ENCODE measurements at places on chromosomes 2 and 18.

DNA sequence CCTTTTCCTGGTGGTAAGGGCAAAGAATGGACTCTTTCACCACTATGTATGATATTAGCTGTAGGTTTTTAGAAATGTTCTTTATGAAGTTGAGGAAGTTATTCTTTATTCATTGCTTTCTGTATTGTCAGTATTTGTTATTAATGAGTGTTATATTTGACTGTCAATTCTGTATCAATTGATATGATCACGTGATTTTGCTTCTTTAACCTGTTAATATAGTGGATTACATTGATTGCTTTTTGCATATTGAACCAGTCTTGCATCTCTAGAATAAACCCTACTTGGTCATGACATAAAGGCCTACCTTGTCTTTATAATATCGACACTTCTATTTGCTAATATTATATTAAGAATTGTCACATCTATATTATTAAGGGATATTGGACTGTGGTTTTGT, 18.3 kb upstream of the ST6GAL2 start:
- no peak for DNase-seq

GRCh38 chr18:73923866-73924265, 223.8 kb downstream of the FBXO15 start:
- no peak for DNase-seq

DNA sequence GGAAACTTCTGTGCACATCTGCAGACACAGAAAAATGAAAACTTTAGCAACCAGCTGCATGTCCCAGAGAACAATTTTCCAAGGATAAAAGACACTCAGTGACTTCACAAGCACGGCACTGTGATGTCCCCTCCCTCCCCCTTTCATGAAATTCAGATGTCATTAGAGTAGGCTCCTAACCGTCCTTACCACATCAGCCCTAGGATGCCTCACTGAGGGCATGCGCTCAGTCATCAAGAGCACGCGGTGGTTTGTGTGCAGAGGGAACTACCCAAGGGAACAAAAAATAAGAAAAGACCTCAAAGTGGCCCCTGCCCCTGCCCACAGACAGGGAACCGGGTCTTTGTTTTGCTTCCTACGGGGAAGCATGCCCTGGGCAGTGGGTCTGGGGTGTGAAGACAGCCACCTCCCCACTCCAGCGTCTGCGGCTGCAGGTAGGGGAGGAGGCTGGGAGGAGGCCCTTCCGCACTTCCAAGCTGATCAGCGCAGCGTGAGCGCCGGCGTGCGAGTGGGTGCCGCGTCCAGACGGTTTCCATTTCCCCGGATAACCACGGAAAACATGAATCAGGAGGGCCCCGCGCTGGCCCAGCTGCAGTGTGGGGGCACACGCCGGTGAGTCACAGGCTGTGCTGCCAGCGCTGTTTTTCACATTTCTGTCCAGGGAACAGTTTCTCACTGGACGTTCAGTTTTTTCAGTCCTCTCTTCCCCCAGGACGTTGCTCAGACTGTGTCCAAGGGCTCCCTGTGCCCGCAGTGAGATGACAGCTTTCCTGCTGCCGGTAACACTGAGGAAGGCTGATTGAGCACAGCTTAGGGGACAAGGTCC, 70.6 kb downstream of the COPS8 start:
- peak; percentile 61 for DNase-seq

DNA sequence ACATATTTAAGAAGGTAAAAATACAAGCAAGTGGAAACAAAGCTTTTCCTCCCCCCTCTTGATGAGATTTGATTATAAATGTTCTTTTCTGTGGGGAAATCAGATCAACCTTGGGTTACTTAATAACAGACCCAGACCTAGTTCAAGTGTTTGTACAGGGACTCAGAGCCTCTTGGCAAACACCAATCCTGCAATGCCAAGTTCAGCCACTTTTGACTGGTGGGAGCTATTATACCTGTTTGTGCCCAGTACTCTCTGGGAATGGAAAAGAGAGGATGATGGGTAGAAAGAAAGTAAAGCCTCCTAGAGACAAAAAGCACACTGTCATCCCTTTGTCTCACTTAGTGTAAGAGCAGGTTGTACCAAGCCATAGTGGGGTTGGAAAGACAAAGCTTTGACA, 63.8 kb upstream of the EPHA4 start:
- DNase-seq, result no peak

DNA sequence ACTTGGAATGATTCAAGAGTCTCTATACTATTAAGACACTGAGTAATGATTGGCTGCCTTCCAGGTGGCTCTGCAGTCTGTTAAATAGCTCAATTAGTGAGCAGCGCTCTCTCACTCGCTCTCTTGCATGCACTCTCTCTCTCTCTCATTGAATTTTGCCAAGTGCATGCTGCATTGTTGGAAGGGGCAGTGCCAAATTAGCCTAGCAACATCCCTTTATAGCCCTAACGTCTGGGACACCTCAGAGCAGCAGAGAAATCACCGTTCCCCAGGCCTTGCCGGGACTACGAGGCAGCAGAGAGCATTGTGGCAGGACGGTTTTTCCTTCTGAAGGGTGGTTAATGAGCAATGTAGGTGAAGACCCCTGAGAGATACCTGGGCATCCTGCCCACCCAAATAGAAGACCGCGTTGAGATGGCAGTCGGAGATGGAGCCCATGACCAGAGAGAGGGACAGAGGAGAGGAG, 447.6 kb upstream of the POU3F3 start:
- no peak for DNase-seq

- no peak for DNase-seq
Measured at GRCh38 chr18:32303400-32303799, 113.6 kb downstream of the MEP1B start.

- DNase-seq, result no peak
Measured at GRCh38 chr2:55155764-55156281, 76.3 kb downstream of the CLHC1 start.

DNA sequence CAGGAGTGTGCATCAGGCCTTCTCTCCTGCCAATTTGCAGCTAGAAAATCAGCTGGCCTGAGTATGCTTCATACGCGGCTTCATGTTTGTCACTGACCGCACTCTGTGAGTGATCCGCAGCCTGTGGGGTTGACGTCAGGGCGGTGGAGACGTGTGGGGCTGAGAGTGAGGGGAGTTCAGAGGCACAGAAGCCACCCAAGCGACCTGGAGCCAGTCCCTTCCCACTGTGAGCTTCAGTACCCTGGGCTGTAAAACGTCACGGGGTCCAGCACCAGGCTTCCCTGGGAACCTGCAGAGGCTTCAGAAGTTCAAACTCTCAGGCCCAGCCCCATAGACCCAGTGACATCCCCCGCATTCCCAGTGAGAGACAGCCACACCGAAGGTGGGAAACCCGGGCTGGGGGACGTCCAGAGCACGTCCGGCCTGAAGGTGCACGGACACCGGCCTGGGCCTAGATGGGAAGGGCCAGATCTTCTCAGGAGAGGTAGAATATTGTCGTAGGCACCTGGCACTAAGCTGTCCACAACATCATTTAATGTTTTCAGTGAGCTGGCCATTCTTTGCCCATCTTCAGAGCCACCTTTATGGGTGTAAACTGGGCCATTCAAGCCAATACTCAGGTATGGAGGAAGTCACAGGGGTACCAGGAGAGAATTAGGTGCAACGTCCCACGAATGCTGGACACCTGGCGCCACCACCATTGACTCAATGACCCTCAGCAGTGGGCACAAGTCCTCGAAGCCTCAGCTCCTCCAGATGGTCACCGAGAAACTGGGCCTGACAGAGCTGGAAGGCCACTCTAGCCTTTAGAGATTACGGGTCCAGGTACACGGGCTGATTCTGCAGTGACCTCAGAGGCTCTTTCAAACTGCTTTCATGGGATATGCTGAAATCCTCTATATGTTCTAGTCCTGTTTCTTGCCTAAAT, 235.6 kb upstream of the MYT1L start:
- DNase-seq, result no peak

DNA sequence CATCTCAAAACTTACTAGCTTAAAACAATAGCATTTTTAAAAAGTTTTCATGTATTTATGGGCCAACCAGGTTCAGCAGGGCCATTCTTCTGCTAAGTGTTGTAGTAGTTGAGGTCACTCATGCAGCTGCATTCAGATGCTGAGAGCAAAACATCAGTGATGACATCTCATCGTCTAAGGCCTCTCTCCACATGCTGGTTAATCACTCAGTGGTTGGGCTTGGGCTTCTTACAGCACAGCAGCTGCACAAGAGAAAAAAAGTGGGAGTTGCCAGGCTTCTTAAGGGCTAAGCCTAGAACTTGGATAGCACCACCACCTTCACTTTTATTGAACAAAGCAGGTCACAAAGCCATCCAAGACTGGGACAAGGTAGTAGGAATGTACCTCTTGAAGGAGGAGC, 190.3 kb downstream of the IRS1 start:
- DNase-seq, result no peak

- no peak for DNase-seq
Measured at GRCh38 chr2:227862227-227862740, 9.1 kb upstream of the DAW1 start.

- no peak for DNase-seq
Measured at GRCh38 chr18:2961821-2962220, 51.1 kb downstream of the LPIN2 start.

Data from H54 (cell line).